ENCODE measurements at places on chromosomes 12 and 14.
A peak's percentile ranks its signal among the peaks of the same experiment; 100 is the strongest.

DNA sequence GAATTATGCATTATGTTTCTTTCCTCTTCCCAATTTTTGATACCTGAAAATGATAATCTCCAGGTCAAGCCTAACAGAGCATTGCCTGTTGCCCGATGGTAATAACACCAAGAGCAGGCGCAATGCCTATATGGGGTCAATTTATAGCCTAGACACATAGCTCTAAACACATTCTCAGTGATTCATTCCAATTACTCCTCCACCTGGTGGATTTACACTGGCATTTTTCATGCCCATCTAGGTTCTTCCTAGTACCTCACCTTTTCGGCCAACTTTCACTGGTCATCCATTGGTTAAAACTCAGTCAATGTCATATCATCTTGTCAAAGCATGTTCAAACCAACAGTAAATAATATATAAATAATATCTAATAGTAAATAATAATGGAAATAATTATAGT is 53.1 kb downstream of the EIF2S3B start:
- H3K4me3 ChIP-seq = no peak overlapping the region
- no peaks in the 10 kb centered on the region for H3K36me3 ChIP-seq
- no peaks in the 10 kb centered on the region for H3K27me3 ChIP-seq
- no peak overlapping the region for H3K27ac ChIP-seq
- H3K4me1 ChIP-seq = no peaks in the 10 kb centered on the region

GRCh38 chr14:88137327-88137726 is 132.4 kb downstream of the GPR65 start:
- no peaks in the 10 kb centered on the region for H3K4me1 ChIP-seq
- H3K27me3 ChIP-seq = no peaks in the 10 kb centered on the region
- no peak overlapping the region for H3K4me3 ChIP-seq
- no peak for DNase-seq
- H3K36me3 ChIP-seq = no peaks in the 10 kb centered on the region

- H3K27ac ChIP-seq = no peak overlapping the region
- no peak overlapping the region for H3K4me3 ChIP-seq
- no peaks in the 10 kb centered on the region for H3K27me3 ChIP-seq
- no peak for DNase-seq
- no peaks in the 10 kb centered on the region for H3K4me1 ChIP-seq
- H3K36me3 ChIP-seq = peaks cover 11% of the 10 kb centered on the region
Measured at GRCh38 chr14:96851694-96852381, 54.7 kb downstream of the VRK1 start.

- H3K4me1 ChIP-seq = peaks cover 40% of the 10 kb centered on the region
- peak overlapping the region; percentile 70 for H3K27ac ChIP-seq
- DNase-seq = no peak
Measured at GRCh38 chr12:69509904-69510827, 40.0 kb downstream of the FRS2 start.

- H3K36me3 ChIP-seq = no peaks in the 10 kb centered on the region
- DNase-seq = no peak
- no peak overlapping the region for H3K4me3 ChIP-seq
- no peak overlapping the region for H3K27ac ChIP-seq
Measured at GRCh38 chr12:9381619-9382018, 173.4 kb upstream of the PZP start.

- no peak overlapping the region for H3K27ac ChIP-seq
- H3K27me3 ChIP-seq = peaks cover 31% of the 10 kb centered on the region
- H3K4me1 ChIP-seq = no peaks in the 10 kb centered on the region
- H3K36me3 ChIP-seq = no peaks in the 10 kb centered on the region
- no peak overlapping the region for H3K4me3 ChIP-seq
Measured at GRCh38 chr14:103288076-103288766, 45.8 kb upstream of the EIF5 start.

DNA sequence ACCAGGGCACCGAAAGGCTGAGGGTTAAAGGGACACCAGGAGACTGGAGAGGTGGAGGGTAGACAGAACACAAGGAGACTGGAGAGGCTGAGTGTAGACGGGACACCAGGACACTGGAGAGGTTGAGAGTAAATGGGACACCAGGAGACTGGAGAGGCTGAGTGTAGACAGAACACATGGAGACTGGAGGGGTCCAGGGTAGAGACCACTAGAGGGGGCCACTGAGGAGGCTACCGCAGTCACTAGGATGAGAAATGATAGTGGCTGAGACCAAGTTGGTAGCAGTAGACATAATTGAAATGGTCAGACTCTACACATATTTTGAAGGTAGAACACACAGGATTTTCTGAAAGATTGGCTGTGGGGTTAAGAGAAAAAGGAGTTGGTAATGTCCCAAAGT is 68.2 kb downstream of the PAH start:
- H3K36me3 ChIP-seq = no peaks in the 10 kb centered on the region
- no peak overlapping the region for H3K4me3 ChIP-seq
- H3K27ac ChIP-seq = no peak overlapping the region
- DNase-seq = no peak

DNA sequence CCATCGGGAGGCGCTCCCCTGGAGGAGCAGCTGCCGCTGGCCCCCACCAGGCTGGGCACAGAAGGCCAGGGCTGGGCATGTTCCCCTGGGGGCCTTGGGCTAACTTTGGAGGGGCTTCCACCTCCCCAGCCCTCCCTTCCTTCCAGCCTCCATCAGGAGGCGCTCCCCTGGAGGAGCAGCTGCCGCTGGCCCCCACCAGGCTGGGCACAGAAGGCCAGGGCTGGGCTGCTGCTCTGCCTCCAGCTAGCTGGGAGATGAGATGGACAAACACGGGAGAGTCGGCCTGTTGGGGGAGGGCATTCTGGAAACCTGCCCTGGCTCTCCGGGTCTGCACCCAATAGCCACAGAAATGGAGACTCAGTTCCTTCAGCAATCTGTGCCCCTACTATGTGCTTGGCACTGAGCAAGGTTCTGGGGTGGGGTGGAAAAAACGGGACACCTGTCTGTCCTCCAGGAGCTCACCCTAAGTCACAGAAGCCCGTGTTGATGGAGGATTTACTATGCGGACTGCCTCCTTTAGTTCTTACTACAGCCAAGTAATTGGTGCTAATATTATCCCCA is 39.0 kb upstream of the CORO1C start:
- no peak for DNase-seq
- H3K4me1 ChIP-seq = peaks cover 50% of the 10 kb centered on the region
- H3K27me3 ChIP-seq = no peaks in the 10 kb centered on the region
- H3K27ac ChIP-seq = no peak overlapping the region
- no peaks in the 10 kb centered on the region for H3K36me3 ChIP-seq
- H3K4me3 ChIP-seq = no peak overlapping the region

GRCh38 chr14:37601865-37602264 is 6.4 kb downstream of the TTC6 start:
- H3K27me3 ChIP-seq = no peaks in the 10 kb centered on the region
- no peak overlapping the region for H3K4me3 ChIP-seq

DNA sequence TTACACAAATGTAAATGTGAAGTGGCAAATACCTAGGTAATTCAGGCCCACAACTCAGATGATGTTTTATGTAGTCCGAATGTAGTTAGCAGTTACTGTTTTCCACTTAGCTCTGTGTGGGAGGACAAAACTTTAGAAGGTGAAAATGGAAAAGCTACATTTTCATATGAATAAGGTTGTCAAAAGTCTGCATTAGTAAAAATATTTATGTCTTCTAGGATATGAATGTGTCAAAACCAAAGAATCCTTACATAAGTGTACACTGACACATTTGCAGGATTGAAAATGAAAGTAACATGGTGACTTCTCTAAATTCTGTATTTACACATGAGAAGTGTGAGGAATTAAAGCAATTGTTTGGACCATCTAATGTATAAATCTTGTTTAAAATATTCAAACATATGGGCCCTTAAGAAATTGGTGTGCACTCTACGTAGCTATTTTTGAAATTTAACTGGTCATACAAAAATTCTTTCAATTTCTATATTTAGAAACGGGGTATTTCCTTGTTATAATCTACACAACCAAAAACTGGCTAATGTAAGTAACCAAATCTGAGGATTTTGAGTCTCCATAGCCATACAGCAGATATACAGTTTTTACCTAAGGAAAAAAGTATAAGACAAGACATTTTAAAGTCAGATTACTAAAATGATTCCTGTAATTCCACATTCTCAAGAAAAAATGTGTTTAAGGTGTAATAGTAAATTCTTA is 5.4 kb downstream of the CDKN1B start:
- no peaks in the 10 kb centered on the region for H3K4me1 ChIP-seq
- no peak for DNase-seq
- H3K4me3 ChIP-seq = no peak overlapping the region
- peaks cover 15% of the 10 kb centered on the region for H3K36me3 ChIP-seq
